Omental fat pad (tissue), 4 donors: ENCODE measurements at places on chromosomes 1 and 21.

- DNase-seq: no peak
These were observed 3.6 kb downstream of the ERG start for GRCh38 chr21:38494703-38495102.

DNA sequence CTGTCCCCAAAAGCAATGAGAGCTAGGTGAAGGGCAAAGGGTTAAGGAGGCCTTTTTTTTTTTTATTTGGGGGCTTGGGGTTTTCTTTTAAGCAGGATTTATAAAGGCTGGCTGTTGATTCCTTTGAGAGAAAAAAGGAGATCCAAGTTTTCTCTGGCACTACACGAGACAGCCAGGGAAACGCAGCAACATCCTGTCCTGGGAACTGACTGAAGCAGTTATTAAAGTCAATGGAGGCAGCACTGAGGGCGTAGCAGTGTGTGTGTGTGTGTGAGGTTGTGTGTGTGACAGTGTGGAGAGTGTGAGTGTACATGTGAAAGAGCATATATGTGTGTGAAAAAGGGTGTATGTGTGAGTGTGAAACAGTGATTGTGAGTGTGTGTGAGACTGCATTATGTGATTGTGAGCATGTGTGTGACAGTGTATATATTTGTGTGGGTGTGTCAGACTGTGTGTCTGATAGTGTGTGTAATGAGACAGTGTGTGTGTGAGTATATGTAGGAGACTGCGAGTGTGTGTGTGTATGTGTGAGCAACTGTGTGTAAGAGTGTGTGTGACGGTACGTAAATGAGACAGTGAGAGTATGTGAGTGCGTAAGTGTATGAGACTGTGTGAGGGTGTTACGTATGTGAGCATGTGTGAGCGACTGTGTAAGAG is 65.9 kb upstream of the TIAM1 start:
- no peak for DNase-seq

- no peak for DNase-seq
These were observed 27.5 kb downstream of the RNF19B start for GRCh38 chr1:32937061-32937460.

DNA sequence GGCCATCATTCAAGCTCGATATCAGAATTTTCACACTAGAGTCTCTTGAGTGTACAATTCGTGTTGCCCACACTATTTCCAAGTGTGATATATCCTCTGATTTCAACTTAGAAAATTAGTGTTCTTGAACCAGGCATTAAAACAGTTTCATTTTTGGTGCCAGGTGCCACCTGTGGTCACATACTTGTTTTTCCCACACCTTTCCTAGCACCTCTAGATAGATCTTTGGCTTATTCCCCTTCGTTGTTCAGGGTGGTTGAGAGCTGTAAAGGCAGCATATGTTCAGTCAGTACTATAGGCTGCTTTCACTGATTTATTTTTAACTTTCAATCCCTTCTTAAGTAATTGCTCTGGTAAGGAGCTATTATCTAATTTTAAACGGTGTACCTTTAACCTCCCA is 131.1 kb downstream of the NEK7 start:
- DNase-seq: no peak

GRCh38 chr1:182561456-182561855 is 27.6 kb downstream of the RNASEL start:
- DNase-seq: no peak

DNA sequence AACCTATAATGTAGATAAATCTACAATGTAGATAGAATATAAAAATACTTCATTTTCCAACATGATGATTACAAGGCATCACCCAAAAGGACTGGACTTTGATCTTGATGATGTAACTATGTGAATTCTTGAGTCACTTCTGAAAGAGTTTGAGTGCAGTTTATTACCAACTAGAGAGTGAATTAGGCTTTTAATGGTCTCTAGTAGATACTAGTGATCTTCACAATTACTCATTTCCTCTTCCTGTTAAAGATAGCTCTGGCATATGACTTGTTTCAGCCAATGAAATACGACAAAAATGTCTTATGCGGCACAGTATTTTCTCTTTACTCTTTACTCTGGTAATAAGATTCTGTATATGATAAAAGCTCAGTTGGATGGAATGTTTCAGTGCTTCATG is 1588.1 kb upstream of the B3GALT2 start:
- no peak for DNase-seq

- no peak for DNase-seq
These were observed 271.1 kb downstream of the PTPRC start for GRCh38 chr1:198909973-198910372.

- DNase-seq: no peak
These were observed 11.7 kb upstream of the CD101 start for GRCh38 chr1:116989835-116990234.

DNA sequence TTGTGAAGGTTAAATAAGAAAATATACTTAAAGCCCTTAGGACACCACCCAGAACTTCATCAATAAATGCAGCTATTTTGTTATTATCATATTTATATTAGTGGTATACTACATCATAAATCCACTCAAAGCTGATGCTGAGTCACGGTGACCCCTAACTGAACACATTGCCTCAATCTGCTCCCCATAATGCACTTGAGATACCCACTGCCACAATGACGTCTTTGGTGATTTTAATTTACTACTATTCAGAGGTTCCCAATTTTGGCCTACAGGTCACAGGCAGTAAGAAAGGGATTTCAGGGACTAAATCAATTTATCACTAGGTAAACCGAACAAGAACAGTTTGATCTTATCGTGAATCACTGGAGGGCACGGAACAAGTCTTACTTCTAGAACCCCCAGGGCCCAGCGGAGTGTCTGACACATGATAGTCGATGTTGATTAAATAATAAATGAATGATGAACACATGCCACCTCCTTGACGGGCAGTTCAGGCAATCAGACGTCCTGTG is 493 bp upstream of the CHD1L start:
- no peak for DNase-seq

DNA sequence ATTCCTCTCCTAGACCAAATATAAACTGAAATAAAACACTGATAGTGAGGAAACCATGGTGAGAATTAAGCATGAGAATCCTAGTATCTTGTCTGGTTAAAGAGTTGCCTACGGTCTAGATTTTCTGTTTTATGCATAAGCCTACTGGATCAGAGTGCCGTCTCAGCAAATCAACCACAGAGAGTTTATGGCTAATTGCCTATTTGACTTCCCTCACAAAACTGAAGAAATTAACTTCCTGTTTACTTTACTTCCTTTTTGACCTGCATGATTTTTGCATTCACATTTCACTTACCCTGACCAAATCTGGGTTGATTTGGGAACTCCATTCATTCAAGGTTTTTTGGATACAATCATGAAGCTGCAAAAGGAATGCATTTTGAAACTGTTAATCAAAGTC is 5.0 kb downstream of the GCLM start:
- DNase-seq: no peak

- no peak for DNase-seq
These were observed 99.8 kb downstream of the PTPN14 start for GRCh38 chr1:214451596-214451995.

- no peak for DNase-seq
These were observed 1.0 kb downstream of the DNAJB4 start for GRCh38 chr1:78005755-78006154.

DNA sequence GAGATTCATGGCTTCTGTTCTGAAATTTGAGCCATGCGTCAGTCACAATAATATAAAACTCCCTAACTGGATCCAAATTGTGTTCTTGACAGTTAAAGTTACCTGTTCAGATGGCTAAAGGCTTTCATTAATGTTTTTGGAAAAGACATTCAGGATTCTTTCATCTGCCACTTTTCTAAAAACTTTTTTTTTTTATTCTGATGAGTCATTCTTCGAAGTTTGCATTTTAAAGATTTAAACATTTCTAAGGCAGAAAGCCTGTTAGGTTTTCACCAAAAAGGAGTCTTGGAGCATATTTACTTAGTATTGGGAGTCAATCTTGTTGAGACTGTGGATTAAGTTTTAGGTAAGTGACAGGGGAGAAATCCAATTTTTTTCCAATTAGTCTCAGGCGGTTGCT is 18.9 kb upstream of the SDC3 start:
- DNase-seq: no peak

- no peak for DNase-seq
These were observed 4.3 kb upstream of the S100A8 start for GRCh38 chr1:153395136-153395685.

- DNase-seq: no peak
These were observed 60.6 kb downstream of the LYST start for GRCh38 chr1:235806123-235806522.

DNA sequence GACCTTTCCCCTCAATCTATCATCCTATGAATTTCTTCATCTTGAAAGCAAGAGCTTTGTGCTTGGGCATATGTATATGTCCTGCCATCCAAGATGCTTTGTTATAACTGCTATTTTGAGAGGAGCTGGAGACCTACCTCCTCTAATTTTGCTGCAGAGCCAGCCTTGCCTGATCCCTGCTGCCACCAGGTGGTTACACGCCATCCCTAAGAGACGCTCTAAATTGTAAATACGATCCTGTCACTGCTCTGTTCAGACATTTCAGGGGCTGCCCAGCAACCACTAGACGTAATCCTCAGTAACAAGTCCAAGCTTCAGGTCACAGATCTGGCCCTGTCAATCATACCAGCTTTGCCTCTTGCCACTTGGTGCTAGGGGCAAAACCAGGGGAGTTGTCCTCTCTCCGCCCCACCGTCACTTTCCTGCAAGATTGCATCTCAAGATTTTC is 32.9 kb downstream of the GPA33 start:
- DNase-seq: no peak

GRCh38 chr1:168091063-168091462 is 45.7 kb downstream of the GPR161 start:
- DNase-seq: no peak

DNA sequence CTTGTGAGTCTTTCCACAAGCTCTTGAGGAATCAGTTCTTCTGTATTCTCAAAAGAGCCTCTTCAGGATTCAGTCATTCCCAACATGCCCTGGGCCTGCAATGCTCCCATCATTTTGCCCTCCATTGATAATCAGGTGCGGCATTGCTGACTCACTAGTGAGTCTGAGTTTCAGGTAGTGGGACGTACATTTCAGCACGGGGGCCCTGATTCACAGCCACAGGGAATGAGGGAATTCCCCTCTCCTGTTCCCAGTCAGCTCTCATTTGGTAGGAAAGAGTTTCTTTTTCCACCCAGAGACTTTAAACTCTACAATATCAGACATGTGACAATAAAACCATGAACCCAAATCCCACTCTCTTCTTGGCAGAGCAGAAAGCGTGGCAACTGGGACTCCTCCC is 3.7 kb upstream of the IRF6 start:
- DNase-seq: no peak

- no peak for DNase-seq
These were observed 76.0 kb downstream of the GPATCH2 start for GRCh38 chr1:217554849-217555248.

DNA sequence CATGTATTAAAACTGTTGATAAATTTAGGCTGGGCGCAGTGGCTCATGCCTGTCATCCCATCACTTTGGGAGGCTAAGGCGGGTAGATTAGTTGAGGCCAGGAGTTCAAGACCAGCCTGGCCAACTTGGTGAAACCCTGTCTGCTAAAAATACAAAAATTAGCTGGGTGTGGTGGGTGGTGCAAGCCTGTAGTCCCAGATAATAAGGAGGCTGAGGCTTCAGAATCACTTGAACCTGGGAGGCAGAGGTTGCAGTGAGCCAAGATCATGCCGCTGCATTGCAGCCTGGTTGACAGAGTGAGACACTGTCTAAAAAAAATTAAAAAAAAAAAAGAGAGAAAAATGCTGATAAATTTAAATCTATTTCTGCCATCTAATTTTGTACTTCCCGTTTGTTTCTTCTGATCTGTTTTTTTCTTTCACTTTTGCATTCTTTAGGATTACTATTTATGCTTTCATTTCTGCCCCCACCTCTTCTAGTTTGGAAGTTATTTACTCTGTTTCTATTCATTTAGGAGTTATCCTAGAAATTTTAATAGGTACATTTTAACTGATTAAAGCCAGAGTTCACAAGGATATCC is 3.2 kb upstream of the DENND1B start:
- DNase-seq: no peak

DNA sequence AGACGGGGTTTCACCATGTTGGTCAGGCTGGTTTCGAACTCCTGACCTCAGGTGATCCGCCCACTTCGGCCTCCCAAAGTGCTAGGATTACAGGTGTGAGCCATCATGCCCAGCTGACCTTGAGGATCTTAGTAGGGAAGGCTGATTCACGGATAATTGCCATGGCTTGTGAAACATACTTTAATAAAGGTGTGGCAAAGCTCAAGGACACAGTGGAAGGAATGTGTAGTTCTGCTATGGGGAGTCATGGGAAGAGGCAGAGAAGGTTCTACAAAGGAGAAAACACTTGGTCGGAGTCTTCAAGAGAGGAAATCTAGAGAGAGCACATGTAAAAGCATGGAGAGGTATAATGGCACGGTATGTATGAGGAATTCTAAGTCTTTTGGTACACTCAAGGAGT is 12.7 kb upstream of the PTCH2 start:
- no peak for DNase-seq

GRCh38 chr21:44927259-44927586 is 6.5 kb upstream of the ITGB2 start:
- no peak for DNase-seq

DNA sequence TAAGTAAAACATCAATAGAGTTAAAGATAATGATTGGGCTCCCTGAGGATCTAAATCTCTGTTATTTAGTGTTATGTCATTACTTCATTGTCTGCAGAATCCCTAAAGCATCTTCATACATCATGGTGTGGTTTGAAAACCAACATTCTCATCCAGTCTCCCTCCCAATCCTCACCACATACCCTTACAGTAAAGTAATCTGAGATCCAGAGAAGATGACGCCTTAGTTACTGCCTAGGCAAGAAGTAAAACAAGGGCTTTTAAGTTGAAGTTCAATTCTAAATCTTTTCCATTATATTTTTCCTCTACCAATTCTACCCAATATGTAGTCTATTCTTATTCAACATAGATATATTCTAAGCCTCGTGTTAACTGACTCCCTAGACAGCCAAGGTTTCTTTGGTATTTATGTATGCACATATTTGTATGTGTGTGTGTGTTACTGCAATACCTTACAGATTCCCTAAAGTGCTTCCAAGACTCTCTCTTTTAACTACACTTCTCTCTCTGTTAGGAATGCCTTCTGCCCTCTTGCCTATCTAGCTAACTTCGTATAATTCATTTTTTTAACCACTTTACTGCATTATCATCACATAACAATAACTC is 17.3 kb downstream of the DPH5 start:
- no peak for DNase-seq

DNA sequence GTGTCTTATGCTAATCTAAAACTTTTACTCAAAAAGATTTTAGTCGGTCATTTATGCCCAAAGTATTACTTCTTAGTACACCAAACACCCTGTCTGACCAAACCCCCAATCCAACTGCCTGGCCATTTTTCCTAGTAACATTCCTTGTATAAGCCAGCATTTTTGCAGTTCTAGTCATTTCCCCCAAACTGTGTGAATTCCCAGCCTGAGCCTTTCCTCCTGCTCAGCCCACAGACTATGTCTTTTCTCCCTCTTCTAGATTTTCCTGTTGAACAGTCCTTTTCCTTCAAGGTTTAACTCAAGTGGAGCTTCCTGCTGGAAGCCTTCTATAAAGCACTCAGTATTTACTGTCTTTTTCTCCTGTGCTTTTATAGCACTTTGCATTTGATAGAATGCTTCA is 843.8 kb downstream of the USP25 start:
- no peak for DNase-seq
